NCI-H1694 treated with DMSO at 0.1 percent for 48 hours (cell line): ENCODE measurements at places on chromosomes 4 and X.

DNA sequence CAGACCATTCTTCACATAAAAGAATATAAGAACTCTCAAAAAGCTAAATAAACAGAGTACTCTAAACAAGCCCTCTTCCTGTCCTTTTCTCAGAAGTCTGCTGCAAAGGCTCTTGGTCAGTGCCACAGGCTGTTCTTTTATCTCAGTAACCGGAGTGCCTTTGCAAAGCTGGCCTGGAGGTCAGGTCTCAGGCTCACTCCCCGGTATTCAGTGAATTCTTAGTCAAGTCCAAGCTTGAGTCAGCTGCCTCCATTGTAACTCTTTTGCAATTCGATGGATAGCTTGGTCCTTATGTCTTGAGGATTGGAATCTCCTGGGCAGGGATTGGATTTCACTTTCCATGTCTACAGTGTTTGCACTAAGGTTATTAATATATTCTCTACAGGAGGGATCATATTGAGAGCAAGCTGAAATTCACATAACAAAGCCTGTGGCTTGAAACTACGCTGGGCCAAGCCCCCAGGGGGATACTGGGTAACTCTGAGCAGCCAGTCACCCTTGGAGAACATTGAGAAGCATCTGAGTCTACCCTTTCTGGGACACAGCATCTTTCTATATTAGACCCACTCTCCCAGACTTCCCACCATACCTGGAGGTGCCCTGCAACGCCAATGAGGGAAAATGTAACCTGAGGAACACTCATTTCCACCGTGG is 10.0 kb upstream of the HS6ST2 start:
- no peak for DNase-seq

- no peak for DNase-seq
These were observed 3.0 kb downstream of the RASSF6 start for GRCh38 chr4:73617256-73617655.

DNA sequence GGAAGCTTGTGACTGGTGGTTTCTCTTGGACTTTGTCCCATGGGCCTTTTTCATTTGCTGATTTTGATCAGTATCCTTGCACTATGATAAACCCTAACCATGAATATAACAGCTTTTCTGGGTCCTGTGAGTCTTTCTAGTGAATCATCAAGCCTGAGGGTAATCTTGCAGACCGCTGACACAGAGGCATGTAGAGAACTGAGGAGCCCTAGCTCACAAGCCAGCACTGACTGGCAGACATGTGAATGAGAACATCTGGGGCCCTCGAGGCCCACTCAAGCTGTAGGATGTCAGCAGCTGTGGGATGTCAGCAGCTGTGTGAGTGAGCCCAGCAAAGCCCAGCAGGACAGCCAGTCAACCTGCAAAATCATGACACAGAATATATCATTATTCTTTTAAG is 36.7 kb downstream of the HMGB3 start:
- DNase-seq: no peak

- DNase-seq: no peak
These were observed 143.3 kb upstream of the RADX start for GRCh38 chrX:106468433-106468832.

DNA sequence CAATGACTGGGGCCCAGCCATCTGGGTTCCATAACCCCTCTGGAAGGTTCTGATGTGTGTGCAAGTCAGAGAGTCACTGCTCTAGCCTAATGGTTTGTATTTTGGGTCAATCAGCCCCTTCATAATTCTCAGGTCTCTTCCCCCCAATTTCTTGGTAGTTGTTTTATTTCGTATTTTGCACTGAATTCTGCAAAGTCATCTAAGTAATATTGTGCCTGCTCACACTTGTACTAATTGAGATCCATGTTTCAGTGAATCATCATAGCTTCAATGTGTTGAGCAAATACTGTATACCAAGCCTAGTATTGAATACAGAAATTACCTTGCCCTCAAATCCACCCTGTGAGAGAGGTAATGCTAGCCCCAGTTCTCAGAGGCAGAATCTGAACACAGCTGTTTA is 28.0 kb upstream of the TBL1X start:
- DNase-seq: no peak

GRCh38 chr4:139642364-139642763 is 23.3 kb upstream of the MGST2 start:
- DNase-seq: no peak

- no peak for DNase-seq
These were observed 111.2 kb downstream of the GLRA3 start for GRCh38 chr4:174717828-174718227.
